HS-5 (cell line): ENCODE measurements at places on chromosomes 4 and X.

DNA sequence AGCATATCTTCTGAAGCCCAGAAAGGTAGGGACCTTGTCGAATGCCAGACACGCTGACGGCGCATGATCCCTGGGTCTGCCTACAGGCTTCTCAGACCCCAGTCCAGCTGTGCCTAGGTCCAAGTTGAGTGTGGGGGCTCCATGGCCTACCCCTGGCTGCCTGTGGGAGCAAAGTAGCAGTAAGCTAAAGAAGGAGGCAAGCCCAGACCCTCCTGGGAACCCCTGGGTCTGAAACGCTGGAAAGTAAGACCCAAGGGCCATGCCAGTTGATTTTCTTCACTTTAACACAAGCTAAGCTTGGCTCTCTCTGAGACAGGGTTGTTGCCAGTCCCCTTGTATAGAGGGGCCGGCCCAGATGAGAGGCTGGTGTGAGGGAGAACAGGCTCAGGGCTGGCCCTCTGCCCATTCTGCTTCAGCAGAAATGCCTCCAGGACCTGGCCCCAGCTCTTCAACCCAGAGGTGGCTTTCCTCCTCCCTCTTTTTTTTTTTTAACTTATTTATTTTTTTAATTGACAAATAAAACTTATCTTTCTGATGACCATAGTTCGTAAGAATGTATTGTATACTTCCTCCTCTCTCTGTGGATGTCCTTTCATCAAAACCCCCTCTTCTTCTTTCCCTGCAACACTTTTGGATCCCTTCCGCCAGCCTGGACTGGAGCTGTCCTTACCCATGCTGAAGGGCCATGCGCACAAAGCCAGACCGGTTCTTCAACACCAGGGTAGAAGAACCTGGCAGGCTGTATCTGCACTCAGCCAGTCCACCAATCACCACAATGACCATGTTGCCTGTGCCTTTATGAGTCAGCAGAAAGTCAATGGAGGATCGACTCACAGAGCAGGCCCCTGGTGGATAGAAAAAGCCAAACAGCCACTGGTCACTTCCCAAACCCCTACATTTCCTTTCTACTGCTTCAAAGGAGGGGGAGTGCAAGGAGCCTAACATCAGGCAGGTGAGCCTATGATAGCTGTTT is 7.1 kb downstream of the AWAT2 start:
- DNase-seq, result no peak

DNA sequence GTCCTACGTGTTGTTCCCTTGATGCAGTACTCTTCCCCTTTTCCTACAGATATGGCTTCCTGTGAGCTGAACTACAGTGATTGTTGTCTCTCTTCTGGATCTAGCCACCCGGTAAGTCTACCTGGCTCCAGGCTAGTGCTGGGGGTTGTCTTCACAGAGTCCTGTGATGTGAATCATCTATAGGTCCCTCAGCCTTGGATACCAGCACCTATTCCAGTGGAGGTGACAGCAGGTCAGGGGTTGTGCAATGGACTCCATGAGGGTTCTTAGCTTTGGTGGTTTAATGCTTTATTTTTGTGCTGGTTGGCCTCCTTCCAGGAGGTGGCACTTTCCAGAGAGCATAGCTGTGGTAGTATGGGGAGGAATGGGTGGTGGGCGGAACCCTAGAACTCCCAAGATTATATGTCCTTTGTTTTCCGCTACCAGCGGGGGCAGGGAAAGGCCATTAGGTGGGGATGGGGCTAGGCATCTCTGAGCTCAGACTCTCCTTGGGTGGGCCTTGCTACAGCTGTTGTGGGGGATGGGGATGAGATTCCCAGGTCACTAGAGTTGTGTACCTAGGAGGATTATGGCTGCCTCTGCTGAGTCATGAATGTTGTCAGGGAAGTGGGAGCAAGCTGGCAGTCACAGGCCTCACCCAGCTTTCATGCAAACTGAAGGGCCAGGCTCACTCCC is 121.4 kb upstream of the ANKRD50 start:
- no peak for DNase-seq

DNA sequence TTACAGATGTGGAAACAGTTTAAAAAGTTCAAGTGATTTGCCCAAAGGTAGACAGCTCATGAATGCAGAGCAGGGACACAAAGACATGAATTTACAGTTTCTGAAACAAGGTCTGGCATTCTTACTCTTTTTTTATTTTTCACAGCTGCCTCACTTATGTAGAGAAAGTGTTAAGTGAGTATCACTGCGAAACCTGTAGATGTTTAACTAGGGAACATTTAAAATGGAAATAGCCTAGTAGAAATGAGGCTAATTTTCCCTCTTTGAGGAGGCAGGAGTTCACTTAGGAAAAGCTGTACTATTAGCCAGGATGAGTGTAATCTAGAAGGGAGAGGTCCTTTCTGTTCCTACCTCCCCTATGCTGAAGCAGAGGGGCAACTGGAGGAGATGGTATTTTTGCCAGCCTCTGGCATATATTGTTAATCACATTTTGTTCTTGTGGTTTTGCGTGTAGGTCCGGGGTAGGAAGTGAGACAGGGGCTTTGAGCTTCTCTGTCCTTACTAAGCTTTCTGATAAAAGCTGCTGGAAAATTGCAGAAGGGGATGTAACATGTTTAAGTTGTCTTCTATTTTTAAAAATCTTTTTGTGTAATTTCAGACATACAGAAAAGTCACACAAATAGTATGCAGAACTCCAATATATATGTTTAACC is 492.8 kb upstream of the NR3C2 start:
- DNase-seq, result no peak

DNA sequence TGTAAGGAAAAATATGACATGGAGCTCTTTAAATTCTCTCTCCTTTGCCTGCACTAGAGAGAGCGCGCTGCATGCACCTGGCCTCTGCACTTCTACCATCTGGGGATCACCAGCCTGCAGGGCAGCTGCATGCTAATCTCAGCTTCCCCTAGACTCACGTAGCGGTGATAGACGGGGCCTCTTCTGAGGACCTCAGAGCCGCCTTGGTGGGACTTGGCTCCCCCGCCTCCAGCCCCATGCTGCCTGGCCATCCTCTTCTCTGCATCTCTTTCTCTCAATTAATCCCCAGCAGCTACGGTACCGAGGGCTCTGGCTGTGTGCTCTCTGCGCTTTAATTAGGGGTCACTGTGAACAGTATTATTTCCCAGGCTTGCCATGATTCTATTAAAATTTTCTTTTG is 52.8 kb upstream of the PSAPL1 start:
- no peak for DNase-seq

DNA sequence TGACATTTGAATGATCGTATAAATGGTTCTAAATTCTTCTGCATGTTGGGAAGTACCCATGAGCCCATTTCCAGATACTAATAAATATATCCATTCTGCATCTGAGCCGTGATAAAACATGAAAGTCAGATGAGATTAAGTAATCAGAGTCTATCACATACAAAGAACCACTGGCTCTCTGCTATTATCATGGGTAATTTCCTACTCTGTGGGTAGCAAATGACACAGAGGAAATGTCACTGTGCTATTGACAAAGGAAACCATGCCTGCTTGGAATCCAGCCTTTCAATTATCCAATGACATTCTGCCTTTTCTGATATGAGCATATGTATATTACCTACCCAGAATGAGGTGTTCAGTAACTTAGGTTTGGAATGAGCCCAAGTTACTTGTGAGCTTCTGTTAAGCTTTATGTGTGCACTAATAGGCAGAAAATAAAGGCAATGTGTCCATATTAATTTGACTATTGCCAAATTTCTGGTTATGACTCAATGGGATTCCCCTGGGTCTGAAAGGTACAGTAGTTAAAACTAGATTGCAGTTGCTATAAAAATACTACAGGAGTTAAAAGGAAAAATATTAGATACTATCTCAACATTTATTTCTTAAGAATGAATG is 238.7 kb upstream of the KCNIP4 start:
- no peak for DNase-seq

GRCh38 chr4:110902500-110902899 is 279.6 kb upstream of the PITX2 start:
- no peak for DNase-seq

GRCh38 chrX:136847874-136848273 is 32.7 kb downstream of the RBMX start:
- DNase-seq, result no peak

DNA sequence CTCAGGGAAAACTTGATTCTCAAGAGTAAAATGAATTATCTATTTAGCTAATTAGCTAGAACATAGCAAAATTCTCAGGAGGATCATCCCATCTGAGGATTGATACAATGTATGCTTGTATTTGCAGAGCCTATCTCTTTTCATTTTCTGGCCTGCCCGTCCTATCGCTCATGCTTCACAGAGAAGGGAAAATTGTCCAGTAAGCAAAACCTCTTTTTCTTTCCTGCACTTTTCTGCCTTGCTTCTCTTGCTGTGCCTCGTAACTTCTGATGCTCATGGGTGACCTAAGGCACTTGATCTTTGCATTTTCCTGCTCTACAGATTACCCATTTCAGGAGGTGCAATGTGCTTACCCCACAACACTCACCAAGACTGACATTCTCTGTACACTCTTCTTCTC is 88.1 kb downstream of the GBA3 start:
- DNase-seq, result no peak

GRCh38 chr4:12409507-12410190 is 981.0 kb upstream of the HS3ST1 start:
- DNase-seq, result no peak

DNA sequence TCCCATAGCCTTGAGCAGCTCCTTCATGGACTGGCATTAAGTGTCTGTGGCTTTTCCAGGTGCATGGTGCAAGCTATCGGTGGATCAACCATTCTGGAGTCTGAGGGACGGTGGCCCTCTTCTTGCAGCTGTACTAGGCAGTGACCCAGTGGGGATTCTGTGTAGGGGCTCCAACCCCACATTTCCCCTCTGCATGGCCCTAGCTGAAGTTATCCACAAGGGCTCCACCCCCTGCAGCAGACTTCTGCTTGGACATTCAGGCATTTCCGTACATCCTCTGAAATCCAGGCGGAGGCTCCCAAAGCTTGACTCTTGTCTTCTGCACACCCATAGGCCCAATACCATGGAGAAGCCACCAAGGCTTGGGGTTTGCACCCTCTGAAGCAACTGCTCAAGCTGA is 89.3 kb upstream of the PGRMC2 start:
- no peak for DNase-seq

- DNase-seq, result no peak
Measured at GRCh38 chrX:2685886-2686285, 5.2 kb upstream of the CD99 start.

- no peak for DNase-seq
Measured at GRCh38 chr4:159266981-159267868, 164.3 kb downstream of the RAPGEF2 start.

DNA sequence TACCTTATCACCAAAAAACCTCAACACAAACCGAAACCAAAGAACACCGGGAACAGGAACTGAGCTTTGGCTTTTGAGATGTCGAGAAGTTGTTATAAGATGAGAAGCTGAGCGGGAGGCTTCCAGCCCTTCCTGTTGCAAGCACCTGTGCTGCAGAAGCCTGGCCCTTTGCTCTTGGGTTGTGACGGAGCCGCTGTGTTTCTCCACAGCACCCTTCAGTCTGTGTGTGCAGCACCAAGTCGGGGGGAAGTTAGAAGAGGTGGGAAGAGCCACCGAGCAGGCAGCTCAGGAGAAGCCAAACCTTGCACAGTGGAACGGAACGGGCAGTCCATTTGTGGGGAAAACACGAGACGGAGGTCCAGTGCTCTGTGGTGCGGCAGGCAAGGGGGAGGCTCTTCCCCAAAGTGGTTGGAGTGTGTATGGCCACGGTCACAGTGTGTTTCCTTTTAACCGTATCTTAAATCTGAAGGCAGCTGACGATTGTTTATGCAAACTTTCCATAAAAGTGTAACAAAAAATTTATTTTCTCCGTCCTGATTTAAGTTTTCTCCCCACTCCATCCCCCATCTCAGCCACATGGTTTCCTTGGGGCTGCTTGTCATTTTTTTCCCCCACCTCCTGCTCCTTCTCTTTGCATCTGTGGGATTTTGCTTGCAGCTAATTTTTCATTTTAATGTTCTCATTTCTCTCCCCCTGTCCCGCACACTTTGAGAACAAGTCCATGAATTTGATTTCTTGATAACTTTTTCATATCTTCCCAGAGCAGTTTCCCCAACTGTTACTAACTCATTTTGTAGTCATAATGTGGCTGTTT is 123.7 kb downstream of the STOX2 start:
- DNase-seq, result no peak

DNA sequence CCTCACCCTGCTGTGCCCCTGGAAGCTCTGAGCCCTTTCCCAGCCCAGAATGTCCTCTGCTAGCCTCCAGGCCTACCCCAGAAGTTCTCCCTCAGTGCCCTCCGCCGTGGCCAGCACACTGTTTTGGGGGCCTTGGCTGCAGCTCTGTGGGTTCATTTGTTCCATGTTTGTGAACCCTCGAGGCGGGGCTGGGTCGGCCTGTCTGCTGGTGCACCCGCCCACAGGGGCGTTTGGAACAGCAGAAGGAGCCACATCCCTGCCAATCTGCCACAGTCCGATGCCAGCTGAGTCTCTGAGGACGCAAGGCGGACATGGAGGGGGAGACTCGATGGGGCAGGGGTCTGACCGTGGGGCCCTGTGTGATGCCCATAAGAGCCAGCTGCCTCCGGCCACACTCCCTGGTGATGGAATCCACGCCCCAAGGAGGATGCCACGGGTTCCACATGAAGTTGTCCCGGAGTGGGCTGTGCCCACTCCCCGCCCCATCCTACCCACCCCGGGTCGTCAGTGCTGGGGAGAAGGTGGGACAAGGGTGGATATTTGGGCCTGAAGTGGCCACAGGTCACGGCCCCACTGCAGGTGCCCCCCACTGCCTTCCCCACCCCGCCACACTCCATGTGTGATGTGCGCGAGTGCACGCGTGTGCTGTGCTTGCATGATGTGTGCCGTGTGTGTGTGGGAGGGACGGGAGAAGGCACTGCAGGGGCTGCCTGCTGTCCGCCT is 7.1 kb downstream of the ATP5ME start:
- DNase-seq, result no peak

DNA sequence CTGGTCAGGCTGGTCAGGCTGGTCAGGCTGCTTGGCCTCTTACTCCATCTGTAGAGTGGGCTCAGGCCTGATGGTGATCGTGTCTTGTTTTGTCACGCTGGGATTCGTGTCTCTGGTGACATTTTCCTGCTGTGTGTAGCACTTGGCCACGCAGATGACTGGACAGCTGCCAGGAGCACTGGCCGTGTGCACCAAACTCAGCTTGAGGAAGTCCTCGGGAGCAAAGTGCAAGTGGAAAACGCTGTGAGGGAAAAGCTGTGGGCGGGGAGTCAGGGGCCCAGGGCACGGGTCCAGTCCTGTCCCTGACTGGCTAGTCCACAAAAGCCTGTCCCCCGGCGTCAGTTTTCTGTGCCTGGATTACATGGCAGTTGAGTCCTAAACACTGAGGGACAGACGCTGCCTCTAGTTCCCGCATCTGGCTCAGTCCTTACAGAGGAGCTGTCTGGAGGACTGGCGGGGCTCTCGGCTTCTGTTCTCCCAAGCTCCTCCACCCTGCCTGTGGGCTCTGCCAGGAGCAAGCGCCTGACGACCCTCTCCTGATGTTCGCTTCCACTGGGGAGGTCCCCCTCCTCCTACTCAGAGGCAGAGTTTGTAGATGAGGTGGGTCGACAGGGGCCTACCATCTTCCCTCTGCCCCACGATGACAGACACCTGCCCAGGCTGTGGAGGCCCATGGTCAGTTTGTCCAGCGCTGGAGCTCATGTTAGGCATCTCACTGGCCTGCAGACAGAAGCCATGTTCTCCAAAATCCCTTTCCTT is 35.9 kb upstream of the GRPEL1 start:
- DNase-seq, result no peak

- DNase-seq, result no peak
Measured at GRCh38 chr4:87688316-87688715, 38.2 kb downstream of the DMP1 start.

- no peak for DNase-seq
Measured at GRCh38 chr4:86942185-86942666, 7.4 kb downstream of the AFF1 start.
